ENCODE measurements at places on chromosomes 3 and 15.

GRCh38 chr3:40583691-40584090 is 58.9 kb downstream of the ZNF621 start:
- no peak for DNase-seq

DNA sequence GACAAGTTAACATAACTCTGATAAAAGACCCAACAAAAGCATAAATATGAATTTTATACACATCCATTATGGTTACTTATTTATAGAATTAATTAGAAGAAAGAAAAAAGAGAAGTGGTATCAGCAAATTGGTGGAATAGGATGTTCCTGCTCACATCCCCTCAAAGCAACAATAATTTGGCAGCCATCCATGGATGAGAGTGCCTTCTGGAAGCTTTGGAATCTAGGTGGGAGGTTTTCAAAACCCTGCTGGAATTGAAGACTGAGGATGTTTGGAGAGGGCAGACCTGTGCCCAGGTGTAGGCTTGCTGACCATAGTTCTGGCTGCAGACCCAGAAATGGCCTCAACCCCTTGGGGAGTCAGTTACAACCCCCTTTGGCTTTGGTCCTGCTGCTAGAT is 91.2 kb downstream of the EDEM1 start:
- DNase-seq = no peak

DNA sequence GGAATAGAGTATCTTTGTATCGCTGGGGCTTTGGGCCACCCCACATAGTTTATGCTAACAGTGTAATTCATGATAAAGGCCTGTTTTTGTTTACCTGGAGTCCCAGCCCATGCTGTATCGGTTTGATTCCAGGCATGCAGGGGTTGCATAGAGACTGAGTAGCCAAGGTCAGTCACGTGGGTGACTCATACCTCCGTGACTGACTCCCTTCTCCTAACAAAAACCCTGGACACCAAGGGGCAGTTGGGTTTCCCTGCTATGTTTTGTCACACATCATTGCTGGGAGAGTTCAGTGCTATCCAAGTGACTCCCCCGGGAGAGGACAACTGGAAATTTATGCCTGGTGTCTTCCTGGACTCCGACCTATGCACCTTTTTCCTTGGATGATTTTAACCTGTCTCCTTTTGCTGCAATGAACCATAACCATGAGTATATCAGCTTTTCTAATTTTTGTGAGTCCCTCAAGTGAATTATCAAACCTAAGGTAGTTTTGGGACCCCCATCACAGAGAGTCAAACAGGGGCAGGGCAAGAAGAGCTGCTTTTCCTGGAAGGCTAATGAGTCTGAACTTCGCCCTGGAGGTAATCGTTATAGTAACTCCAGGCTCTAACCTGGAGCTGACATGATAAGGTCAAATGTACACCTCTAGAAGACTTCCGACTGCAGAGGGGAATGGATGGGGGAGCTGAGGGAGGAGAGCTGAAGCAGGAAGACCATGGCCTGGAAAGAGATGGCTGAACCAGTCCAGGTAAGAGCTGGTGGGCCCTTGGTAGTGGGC is 57.0 kb downstream of the SRGAP3 start:
- no peak for DNase-seq

DNA sequence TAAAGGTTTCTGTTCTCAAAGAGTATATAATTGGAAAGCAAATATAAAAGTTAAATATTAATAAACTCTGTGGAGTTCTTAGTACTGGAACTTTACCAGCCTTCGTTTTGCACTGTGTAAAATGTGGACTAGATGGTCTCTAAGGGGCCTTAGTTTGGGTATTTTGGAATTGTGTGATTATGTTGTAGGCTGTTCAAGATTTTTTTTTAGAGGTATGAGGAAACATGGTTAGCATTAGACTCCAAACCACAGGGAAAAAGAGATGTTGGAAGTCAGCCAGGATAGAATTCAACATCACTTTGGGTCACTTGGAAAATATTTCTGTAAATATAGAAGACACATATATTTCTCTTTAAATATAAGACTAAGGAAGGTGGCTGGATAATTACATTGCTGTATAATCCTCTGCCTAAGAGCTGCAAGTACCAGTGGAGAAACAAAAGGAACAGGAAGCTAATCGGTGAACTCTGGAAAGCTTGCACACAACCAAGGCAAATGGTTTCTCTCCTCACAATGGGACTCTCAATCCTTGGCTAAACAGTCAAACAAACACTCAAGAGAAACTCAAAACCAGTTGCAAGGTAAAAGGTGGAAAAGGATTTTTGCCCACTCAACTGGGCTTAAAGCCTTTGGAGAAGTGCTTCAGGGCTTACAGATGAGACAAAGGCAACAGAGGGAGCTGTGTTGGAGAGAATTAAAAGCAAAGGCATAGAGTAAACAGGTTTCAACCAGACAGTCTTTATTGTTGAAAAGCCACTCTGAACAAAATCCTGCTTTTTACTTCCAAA is 141.7 kb downstream of the NR1D2 start:
- DNase-seq = peak; percentile 52

- no peak for DNase-seq
Measured at GRCh38 chr15:98505611-98506031, 142.7 kb upstream of the IGF1R start.

DNA sequence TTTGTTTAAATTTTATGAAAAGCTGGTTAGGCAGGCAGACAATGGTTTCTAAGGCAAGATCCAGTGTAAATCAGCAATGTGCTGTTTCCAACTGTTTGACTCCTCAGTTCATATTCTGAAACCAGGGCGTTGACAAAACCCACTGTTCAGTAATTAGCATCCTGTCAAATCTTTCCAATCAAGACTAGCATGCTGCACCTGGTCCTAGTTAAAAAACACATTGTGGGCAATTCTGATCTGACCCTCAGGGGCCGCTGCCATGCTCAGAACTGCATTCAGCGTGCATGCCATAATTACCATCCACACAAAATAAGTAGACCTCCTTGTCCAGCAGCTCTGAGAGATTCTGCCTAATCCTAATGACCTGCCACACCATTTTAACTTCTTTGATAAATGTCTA is 20.9 kb upstream of the RBP1 start:
- DNase-seq = peak; percentile 36

- no peak for DNase-seq
Measured at GRCh38 chr3:112776000-112776399, 70.7 kb downstream of the CD200R1L start.

GRCh38 chr15:69973102-69973714 is 124.5 kb downstream of the TLE3 start:
- no peak for DNase-seq

DNA sequence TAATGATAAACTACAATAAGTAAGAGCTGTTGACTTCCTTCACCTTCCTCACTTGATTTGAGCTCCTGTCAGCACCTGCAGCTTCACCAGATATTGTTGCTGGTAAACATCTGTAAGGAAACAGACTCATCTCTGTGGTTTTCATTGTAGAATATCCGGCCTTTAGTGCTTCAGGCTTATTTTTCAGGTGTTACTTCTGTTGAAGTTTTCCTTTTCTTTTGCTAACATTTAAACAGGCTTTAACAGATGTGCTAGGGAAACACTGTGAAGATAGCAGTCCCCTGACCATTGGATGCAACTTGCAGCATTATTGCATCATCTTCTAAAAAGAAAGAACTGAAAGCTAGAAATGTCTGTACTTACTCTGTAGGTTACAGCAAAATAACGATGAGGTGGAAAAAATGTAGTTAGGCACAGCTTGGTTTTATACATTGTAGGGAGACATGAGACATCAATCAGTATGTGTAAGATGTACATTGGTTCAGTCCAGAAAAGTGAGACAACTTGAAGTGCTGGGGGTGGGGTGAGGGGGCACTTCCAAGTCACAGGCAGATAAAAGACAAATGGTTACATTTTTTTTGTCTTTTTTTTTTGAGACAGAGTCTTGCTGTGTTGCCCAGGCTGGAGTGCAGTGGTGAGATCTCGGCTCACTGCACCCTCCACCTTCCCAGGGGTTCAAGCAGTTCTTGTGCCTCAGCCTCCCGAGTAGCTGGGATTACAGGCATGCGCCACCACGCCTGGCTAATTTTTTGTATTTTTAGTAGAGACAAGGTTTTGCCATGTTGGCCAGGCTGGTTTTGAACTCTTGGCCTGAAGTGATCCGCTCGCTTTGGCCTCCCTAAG is 10.2 kb downstream of the EDEM1 start:
- no peak for DNase-seq

DNA sequence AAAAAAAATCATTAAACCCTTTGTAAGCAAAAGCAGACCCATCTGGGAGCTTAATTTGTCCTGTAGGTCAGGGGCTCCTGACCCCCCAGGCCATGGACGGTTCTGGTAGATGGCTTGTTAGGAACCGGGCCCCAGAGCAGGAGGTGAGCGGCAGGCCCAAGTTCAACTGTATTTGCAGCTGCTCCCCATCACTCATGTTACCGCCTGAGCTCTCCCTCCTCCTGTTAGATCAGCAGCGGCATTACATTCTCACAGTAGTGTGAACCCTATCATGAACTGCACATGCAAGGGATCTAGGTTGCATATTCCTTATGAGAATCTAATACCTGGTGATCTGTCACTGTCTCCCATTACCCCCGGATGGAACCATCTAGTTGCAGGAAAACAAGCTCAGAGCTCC is 60.7 kb downstream of the FSIP1 start:
- DNase-seq = no peak

All from NCI-H1105 treated with DMSO at 0.1 percent for 48 hours (cell line).